ENCODE measurements at places on chromosomes 16 and 17. TPM values are rescaled to one million over a fixed set of nuclear protein-coding genes. Genes with fewer than 3 reads are reported as not detected.
A peak's percentile ranks its signal among the peaks of the same experiment; 100 is the strongest.

The CCT6B gene
- 0.77 TPM for polyA plus RNA-seq

The FOXO3B gene
- 3.2 TPM for polyA plus RNA-seq

The SOX15 gene
- polyA plus RNA-seq: 0.30 TPM

The GPR179 gene
- polyA plus RNA-seq: 0.04 TPM

DNA sequence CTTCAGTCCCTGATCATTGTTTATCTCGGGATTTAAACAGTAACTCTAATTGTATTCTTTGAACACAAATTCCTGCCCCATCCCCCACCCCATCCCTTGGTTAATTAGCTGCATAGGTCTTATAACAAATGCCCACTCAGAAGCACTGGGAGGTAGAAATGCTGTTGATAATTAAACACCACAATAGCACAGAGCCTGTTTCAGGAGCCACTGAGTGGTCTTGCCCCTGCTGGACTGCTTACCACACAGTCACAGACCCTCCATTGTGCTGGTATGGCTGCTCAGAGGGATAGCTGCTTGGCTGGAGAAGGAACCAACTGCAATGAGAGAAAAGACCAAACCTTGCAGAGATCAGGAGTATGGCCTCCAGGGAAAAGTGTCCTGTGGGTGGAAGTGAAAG is 214.1 kb downstream of the ANKFN1 start:
- no peak for DNase-seq

DNA sequence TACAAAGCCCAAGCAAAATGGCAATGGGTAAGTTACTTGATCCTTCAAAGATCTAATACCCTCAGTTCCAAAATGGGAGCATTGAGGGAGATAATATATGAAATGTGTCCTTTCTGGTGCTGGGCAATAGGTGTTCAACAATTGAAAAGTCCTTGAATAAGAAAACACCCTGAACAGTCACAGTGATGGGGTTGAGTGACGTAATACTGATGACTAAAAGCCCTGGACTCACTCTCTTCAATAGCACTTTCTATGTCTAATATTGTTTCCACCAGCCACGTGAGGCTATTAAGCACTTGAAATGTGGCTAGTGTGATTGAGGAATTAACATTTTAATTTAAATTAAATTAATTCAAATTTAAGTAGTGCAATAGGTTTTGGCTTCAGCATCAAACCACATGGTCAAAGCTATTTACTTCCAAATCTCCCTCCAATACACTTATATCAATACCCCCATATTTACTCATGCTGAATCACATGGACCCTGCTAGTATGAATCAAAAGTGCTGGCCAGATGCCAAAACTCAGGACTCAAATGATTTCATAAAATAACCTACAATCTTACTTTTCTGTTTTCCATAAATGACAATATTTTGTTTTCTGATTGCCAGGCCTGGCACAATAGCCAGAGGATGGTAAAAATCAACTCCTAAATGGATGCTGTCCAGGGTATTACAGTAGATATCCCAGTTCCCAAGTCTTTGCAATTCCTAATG is 516.2 kb downstream of the HAPSTR1 start:
- no peak for DNase-seq

- no peak for DNase-seq
These were observed 21.9 kb downstream of the CPPED1 start for GRCh38 chr16:12781777-12782176.

DNA sequence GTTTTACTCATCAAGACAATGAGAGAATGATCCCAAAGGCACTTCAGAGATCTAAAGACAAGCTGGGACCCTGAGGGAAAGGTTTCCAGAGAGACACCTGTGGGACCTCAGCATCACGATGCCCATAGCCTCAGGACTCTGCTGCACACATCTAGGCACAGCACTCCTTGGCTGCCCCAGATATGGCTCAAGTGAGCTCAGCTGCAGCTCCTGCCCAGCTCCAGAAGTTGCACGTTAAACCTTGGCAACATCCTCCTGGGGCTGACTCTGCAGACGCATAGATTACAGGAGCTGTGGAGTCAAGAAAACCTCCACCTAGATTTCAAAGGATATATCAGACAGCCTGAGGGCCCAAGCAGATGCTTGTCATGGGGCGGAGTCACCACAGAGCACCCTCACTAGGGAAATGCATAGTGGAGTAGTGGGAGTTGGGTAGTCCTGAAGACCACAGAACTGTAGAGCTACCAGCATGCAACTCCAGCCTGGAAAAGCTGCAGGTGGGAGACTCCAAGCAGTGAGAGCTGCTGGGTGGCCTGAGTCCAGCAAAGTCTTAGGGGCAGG is 582.0 kb downstream of the CDH11 start:
- DNase-seq: no peak

DNA sequence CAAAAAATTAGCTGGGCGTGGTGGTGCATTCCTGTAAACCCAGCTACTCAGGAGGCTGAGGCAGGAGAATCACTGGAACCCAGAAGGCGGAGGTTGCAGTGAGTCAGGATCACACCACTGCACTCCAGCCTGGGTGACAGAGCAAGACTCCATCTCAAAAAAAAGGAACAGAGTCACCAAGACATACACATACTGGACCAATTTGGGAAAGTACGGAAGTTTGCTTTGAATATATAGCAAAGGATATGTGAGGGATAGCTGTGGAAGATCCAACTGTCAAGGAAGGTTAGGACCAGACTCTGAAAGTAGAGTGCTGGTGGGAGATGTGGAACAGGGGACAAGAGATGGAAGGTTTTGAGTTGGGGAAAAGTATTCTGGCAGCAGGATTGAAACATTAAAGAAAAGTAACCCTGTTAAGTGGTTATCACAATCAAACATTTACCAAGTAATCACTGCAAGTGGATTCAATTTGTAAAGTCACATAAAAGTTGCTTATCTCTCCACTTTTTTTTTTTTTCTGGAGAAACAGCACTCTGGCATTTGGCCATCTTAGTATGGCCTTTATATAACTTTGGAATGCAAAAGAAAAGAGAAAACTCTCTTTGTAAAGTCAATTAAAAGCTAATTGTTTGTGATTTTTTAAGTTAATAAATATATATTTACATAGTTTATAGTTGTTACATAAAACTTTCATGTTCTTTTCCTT is 259.4 kb upstream of the TBX2 start:
- no peak for DNase-seq

- no peak for DNase-seq
These were observed 15.3 kb downstream of the ABCA3 start for GRCh38 chr16:2325181-2325580.

DNA sequence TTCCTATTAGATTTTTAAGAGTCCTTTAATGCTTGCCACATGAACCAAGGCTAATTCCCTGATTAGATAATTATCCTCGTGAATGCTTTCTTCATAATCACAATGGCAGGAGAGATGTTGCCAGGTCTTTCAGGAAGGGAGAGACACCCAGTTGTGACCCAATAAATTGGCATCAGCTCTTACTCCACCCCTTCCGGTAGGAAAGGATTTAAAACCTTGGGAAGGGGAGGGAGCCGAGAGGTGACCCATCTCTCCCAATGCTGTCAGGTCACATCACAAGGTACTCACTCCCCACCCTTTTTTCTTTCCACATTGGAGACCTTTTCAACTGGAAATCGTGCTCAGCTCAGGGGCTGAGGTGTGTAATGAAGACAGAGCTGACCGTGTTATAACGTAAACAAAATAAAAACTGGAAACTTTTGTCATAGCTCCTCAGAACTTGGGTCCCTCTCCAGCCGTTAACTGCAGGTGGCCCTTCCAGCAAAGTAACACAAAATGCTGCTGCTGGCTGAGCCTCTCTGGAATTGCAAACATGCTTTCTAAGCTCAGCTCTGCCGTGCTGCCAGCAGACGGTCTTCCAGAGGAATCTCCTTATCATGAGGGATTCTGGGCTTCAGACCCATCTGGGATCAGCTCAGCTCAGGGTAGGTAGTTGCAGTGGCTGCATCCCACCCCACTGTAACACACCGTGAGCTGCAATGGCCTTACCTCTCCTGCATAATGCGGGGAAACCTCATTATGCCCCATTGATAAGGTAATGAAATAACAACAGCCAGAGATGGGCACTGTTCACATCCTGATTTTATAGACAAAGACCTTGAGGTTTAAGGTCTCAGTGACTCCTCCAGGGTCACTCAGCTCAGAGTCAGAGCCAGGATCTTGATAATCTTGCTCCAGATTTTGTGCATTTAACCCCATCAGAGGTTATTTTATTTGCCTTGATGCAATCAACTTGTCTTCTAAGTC is 15.6 kb downstream of the TMEM100 start:
- no peak for DNase-seq

DNA sequence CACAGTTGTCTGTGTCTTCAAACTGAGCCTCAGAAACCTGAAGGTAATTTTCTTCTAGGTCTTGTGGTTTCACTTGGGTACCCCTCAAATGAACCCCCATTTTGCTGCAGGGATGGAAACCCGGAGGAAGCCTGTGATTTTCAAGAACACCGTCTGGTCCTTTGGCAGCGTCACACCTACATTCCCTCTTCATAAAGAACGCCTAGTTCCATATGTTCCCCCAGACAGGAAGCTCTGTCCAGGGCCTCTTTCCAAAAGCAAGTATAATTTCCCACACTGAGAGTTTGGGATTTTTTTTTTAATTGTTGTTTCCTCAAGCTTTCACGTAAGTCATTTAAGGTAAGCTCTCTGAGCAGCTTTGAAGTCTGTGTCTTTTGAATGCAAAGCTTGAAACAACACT is 515.0 kb downstream of the TMEM114 start:
- no peak for DNase-seq

- DNase-seq: no peak
These were observed 5.7 kb downstream of the SULT1A1 start for GRCh38 chr16:28604186-28604565.

- no peak for DNase-seq
These were observed 325.1 kb upstream of the KCNJ16 start for GRCh38 chr17:69749911-69750310.

GRCh38 chr16:30947859-30948666 is 805 bp upstream of the ORAI3 start:
- peak; percentile 98 for DNase-seq

GRCh38 chr16:26645614-26646013 is 421.1 kb upstream of the C16orf82 start:
- DNase-seq: peak; percentile 10

- DNase-seq: no peak
These were observed 67.1 kb downstream of the MGAT5B start for GRCh38 chr17:76935331-76935730.

DNA sequence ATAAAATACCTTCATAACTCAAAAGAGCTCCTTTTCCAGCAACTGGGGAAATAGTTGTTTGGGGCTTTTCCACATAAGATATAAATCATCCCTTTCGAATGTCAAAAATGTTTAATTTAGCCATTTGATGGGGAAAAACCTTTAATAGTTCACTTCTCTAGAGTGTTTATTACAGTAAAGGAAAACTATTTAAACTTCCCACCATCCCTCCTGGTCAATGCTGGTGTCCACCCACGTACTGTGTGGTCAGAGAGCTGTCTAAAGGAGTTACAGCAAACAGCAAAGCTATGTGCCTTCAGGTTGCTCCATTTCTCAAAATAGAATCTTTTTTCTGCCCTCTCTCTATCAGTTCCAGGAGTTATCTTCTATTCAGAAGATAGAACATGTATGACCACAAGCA is 33.5 kb downstream of the KANSL1 start:
- no peak for DNase-seq

DNA sequence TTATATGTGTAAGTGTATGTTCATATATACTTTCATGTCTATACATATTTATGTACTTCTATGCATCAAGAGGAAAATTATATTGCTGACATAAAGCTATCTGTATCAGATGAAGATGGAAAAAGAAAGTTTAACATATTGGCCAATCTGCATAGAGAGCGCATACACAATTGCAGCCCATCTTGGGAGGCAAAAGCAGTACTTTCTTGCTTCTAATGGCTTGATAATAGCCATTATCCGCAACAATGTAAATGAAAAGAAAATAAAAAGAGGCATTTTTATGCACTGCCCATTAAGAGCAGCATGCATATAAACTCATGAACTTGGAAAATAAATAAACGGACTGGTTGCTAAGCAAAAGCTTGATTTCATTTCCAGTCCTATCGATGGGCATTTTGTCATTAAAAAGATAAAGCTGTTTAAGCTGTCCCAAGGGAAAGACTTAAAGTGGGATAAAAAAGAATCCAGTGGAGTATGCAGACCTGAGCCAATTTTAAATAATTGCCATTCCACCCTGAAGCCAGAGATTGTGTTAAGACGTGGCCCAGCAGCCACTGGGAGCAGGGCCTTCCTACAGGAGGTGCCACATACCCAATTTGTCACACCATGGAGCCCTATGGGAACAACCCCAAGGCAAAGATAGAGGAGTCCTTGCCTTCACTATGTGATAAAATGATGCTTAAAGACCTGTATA is 183.6 kb upstream of the CDH11 start:
- DNase-seq: no peak

- no peak for DNase-seq
These were observed 32.5 kb downstream of the HOXB1 start for GRCh38 chr17:48498164-48498850.

DNA sequence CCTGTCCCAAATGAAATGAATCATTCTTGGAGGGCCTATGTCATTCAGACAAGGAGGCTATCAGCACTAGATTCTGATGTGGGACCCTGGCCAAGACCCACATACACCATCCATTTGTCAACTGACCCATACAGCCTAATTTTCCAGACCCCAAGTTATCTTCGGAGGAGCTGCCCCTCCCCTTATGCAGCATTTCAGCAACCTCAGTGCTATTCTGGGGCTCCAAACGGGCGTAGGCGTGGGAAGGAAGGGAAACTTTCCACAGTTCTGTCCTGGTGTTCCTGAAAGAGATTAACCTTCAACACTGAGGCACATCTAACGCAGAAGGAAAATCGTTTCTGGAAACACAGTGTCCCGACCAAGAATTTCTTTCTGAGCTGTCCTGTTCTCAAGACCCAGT is 86.7 kb downstream of the MYH11 start:
- no peak for DNase-seq

- DNase-seq: no peak
These were observed 42.7 kb downstream of the DYNLRB2 start for GRCh38 chr16:80583466-80583865.

GRCh38 chr17:64115822-64116534 is 14.0 kb downstream of the ERN1 start:
- peak; percentile 34 for DNase-seq

GRCh38 chr16:81695321-81696165 is 83.5 kb upstream of the PLCG2 start:
- no peak for DNase-seq

DNA sequence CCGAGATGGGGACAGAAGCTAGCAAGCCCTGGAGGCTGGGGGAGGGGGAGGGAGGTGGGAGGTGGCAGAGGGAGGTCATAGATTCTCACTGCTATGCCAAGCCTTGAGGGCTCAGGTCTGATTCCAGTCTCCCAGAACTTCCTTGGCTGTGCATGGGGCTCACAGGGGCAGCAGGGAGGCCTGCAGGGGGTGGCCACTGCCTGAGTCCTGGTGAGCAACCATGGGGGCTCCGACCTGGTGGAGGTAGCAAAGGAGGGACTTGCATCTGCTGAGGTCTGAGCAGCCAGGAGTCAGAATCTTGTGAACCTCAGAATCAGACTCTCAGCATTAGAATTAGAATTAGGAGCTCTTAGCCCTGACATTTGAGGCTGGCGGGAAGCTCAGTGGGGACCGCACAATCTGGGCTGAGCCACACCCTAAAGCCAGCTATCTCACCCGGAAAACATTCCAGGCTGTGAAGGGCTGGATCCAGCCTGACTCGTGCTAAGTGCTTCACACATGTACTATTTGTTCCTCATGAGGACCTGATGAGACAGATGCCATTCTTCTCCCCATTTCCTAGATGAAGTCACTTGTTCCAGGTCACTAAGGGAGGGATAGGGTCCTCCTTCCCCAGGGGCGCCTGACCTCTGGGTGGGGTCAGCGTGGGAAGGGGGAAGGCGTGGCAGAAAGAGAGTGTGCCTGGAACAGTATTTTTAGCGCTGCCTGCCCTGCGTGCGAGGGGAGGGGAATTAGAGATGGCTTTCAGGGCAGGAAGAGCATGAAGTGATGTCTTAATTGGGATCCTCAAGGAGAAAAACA is 17.3 kb upstream of the KCNJ12 start:
- peak; percentile 53 for DNase-seq

Measured in A549 (cell line).